ENCODE measurements at places on chromosomes 13 and 19.
A peak's percentile ranks its signal among the peaks of the same experiment; 100 is the strongest.

- DNase-seq: peak; percentile 51
Observed at GRCh38 chr19:7868671-7869452, 5.3 kb downstream of the PRR36 start.

DNA sequence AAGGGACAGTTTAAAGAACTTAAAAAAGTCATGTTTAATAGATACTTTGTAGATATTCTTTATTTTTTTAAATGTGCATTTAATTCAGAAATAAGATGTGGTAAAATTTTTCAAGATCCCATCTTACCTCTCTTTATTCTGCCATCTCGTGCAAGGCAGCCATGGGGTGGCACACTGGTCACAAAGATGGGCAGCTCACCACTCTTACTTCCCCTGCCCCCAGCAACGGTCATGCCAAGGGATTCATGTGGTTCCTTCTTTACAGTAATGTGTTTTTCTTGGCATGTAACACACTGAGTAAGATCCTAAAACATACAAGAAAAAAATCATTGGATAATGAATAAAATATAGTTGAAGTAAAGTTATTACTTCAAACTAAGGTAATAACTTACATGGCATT, 64.2 kb downstream of the LNX2 start:
- no peak for DNase-seq

GRCh38 chr19:13783565-13784500, 9.6 kb downstream of the C19orf53 start:
- no peak for DNase-seq

- DNase-seq: no peak
Observed at GRCh38 chr19:22945560-22945959, 57.4 kb downstream of the ZNF728 start.

DNA sequence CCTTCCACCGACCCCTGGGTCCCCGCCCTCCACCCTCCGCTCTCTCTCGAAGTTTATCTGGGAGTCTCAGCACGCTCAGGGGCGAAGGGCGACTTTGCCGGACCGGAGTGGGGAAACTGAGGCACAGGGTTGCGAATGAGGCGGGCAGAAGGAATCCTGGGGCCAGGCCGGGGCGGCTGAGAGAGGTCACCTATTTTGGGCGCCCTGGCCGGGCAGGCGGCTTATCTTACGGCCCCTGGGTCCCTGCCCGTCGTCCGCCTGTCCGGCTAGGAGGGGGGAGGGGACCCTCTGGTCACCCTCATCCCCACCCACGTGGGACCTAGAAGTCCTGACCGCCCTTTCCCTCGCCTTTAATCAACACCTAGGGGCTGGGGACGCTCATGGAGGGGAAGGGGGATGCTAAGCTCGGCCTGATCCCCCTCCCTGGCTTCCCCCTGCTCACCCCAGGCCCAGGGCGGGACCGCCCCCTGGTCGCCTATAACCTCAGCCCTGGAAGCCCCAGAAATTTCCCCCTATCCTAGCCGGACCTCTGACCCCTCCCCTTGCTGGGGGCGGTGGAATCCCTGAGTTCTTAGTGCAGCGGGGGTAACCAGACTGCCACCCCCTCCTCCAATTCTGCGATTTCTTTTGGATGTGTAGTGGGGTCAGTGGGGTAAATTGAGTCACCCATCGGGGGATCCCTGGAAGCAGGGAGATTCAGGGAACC, 556 bp downstream of the TRIP10 start:
- DNase-seq: no peak

GRCh38 chr19:10965398-10965797, 4.6 kb downstream of the SMARCA4 start:
- no peak for DNase-seq

- no peak for DNase-seq
Observed at GRCh38 chr13:113322043-113322461, 25.0 kb downstream of the LAMP1 start.

DNA sequence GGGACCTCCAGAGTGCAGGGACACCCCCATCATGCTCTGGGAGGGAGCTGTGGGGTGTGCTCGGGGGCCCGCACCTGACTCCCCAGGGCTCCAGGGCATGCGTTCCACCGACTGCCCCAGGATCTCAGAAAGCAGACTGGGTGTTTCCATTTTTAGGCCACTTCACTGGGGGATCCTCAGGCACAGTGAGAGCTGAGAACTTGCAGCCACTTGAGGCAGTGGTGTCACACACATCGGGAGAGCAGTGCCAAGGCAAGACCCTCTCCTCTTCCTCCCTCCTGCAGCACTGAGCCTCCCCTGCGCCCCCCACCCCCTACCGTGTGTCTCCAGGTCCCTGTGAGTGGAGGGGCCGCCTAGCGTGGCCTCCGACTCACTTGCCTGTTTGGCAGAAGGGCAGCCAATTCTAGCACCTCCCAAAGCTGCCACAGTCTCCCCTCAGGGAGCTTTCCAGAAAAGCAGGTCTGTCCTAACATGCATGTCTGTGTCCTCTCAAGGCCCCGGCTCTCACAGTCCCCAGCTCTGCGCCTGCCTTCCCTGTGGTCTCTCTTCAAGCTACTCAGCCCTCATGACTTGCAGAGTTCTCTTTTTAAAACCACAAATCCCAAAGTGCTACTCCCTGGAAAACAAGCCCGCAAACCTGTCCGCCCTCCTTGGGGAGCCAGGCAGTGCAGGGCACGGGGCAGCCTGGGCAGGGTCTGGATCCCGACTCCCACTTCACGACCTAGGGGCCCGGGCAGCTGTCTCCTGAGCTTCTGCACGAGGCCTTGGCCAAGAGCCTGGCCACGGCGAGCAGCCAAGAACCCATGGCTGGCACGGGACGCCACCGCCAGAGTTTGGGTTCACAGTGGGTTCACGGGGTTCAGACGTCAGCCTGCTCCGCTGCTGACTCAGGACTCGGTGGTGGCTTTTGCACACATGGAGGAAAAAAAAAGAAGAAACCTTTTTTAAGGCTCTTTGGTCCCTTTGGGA, 94.1 kb downstream of the STK24 start:
- peak; percentile 82 for DNase-seq

GRCh38 chr13:40096357-40096901, 441.0 kb downstream of the COG6 start:
- no peak for DNase-seq

DNA sequence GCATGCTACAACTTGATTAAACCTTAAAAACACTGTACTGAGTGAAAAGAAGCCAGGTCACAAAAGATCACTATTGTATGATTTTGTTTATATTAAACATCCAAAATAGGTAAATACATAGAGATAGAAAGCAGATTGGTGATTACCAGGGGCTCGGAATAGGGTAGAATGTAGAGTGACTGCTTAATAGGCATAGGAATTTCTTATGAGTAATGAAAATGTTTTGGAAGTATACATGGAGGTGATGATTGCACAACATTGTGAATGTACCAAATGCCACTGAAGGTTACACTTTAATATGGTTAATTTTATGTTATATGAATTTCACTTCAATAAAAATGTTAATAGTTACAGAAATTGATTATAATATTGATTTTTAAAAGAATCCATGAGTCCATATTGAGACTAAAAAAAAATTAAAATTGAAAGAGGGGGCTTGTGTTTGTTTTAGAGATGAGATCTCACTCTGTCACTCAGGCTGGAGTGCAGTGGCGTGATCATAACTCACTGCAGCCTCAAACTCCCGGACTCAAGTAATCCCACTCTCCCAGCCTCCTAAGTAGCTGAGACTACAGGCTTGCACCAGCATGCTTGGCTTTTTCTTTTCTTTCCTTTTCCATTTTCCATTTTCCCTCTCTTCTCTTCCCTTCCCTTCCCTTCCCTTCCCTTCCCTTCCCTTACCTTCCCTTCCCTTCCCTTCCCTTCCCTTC, 85.1 kb downstream of the FNDC3A start:
- DNase-seq: no peak

DNA sequence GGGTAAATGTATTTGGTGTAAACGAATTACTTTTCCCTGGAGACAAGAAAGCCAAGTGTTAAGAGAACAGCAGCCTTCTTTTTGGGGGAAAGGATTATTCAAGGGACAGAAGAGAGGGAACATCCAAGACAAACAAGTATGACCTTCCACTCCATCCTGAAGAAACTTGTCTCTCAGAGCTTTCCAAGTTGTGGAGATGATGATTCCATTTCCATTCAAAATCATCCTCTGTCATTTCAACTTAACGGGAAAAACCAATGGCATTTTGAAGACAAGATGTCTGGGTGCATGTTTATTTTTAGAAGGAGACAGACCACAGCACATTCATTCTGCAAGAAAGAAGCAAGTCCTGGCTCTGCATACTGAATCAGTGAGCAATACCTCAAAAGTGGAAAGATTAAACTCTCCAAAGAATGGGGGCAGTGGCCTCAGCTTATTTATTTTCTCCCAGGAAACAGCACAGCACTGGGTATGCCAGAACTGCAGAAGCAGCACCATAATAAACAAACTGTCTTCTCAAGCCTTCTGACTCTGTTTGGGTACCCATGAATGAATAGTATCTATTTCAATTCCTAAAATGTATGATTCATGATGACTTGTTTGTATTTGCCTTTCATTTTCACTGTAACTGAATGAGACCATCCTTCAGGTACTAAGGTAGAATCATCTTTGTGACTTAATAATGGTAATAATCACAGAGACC, 541.0 kb downstream of the RFC3 start:
- DNase-seq: no peak

GRCh38 chr19:5313307-5313706, 27.3 kb downstream of the PTPRS start:
- no peak for DNase-seq

- peak; percentile 35 for DNase-seq
Observed at GRCh38 chr19:16369664-16370576, 45.3 kb downstream of the KLF2 start.
